Activated CD8-positive, alpha-beta T cell treated with anti-CD3 and anti-CD28 coated beads, Interleukin-2, amount 10 ng/mL, durations not matched to agents 7 days and 5 days (primary cell): ENCODE measurements at places on chromosomes 4 and X. TPM values are rescaled to one million over a fixed set of nuclear protein-coding genes. Genes with fewer than 3 reads are reported as not detected.

Gene TBX22
- total RNA-seq = not detected

Gene RAB9B
- total RNA-seq = 0.31 TPM

Gene NAP1L3
- 0.57 TPM for total RNA-seq

Gene PRPS2
- 94.3 TPM for total RNA-seq

Gene TEX28
- total RNA-seq = not detected

Gene ALAS2
- total RNA-seq = not detected

Gene FGA
- not detected for total RNA-seq

Gene RXFP1
- not detected for total RNA-seq

Gene PRR32
- not detected for total RNA-seq

Gene C4orf33
- 20.3 TPM for total RNA-seq

Gene TLR6
- 3.1 TPM for total RNA-seq
